ENCODE measurements at places on chromosomes 16 and 17.

DNA sequence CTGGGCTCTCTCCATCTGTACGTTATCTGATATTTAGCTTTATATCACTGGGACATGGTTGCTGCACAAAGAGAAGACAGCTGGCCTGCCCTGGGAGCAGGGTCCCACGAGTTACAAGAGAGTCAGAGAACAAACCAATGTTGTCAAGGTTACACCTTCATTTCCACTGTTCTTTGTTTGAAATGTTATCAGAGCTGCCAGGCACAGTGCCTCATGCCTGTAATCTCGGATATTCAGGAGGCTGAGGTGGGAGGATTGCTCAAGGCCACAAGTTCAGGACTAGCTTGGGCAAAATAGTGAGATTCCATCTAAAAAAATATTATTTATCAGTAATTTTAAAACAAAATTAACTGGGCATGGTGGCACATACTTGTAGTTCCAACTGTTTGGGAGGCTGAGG lies 34.6 kb downstream of the ATP6V0A1 start:
- H3K4me1 ChIP-seq, result no peaks in the 10 kb centered on the region
- H3K27ac ChIP-seq, result no peak overlapping the region
- peaks cover 6% of the 10 kb centered on the region for H3K36me3 ChIP-seq
- H3K27me3 ChIP-seq, result peaks cover 3% of the 10 kb centered on the region
- no peak overlapping the region for H3K4me3 ChIP-seq
- DNase-seq, result no peak

GRCh38 chr16:28585674-28586073 lies 11.2 kb downstream of the SULT1A2 start:
- no peaks in the 10 kb centered on the region for H3K4me1 ChIP-seq
- no peaks in the 10 kb centered on the region for H3K36me3 ChIP-seq
- DNase-seq, result no peak

DNA sequence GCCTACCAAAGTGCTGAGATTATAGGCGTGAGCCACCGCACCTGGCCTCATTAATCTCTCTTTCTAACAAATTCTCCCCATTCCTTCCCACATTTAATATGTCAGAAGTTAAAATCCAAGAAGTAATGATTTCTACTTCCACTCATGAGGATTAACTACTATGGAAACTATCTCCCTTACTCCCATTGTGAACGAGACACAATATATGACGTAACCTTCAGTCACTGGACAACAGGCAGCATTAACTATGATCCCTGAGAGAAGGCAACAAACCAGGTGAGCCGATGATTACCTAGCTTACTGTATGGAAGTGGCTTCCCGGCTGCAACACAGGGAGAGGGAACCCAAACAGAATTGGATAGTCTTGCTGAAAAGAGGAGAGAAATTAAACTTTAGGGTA lies 20.0 kb downstream of the GLG1 start:
- H3K4me3 ChIP-seq, result no peak overlapping the region
- H3K27me3 ChIP-seq, result no peaks in the 10 kb centered on the region
- DNase-seq, result no peak
- H3K4me1 ChIP-seq, result no peaks in the 10 kb centered on the region
- H3K36me3 ChIP-seq, result no peaks in the 10 kb centered on the region
- no peak overlapping the region for H3K27ac ChIP-seq

DNA sequence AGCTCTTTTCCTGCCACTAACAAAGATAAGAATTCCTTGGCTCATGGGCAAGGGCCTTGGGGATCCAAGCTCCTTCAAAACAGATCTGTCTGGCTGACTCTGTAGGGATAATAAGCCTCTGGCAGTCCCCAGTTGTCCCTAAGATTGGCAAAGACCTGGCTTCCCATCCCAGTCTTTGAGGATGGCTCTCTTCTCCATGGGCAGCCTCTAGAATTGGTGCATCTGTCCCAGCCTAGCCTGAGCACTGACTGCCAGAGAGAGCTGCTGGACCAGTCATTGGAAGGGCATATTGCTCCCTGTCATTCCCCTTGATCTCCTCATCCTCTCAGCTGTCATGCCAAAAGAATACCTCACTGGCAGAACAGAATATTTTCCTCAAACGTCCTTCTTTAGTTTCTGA lies 13.2 kb upstream of the CUEDC1 start:
- no peaks in the 10 kb centered on the region for H3K36me3 ChIP-seq
- no peaks in the 10 kb centered on the region for H3K27me3 ChIP-seq
- H3K27ac ChIP-seq, result no peak overlapping the region

DNA sequence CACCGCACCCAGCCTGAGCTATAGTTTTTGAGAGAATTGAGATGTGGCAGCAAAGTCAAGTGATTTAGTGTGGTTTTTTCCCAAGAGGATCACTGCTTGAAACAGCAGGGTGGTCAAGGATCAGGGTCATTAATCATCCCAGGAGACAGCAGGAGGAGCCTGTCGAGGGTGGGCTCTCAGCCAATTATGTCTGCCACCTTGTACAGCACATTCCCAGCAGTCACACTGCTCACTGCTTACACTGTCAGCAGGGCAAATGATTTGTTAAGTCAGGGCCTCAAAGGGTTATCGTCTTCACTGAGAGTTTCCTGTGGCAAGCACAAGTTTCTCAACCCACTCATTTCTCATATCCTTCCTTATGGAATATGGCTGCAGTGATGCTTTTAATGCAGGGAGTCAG lies 13.2 kb downstream of the B3GNT9 start:
- H3K27ac ChIP-seq, result no peak overlapping the region
- DNase-seq, result no peak
- H3K27me3 ChIP-seq, result no peaks in the 10 kb centered on the region
- peaks cover 5% of the 10 kb centered on the region for H3K36me3 ChIP-seq

GRCh38 chr16:29644973-29645693 lies 17.9 kb upstream of the SPN start:
- no peaks in the 10 kb centered on the region for H3K36me3 ChIP-seq
- peaks cover 3% of the 10 kb centered on the region for H3K27me3 ChIP-seq
- H3K27ac ChIP-seq, result no peak overlapping the region
- H3K4me3 ChIP-seq, result no peak overlapping the region

GRCh38 chr16:20398603-20399002 lies 5.9 kb downstream of the PDILT start:
- no peak for DNase-seq
- no peaks in the 10 kb centered on the region for H3K4me1 ChIP-seq
- no peaks in the 10 kb centered on the region for H3K27me3 ChIP-seq
- H3K36me3 ChIP-seq, result no peaks in the 10 kb centered on the region
- H3K4me3 ChIP-seq, result no peak overlapping the region

DNA sequence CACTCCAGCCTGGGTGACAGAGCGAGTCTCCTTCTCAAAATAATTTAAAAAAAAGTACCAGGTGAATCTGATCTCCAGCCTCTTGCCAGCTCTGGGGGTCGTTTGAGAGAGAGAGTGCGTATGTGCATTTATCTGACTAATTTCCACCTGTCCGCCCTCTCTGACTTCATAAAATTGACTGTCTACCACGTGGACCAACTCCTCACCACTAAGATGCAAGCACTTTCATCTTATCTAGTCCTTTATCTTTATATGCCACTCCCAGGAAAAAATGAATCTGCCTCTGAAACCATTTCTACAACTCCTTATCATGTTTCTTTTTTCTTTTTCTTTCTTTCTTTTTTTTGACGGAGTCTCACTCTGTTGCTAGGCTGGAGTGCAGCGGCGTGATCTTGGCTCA lies 55.8 kb downstream of the HS3ST3A1 start:
- H3K4me3 ChIP-seq, result no peak overlapping the region
- H3K27ac ChIP-seq, result no peak overlapping the region
- no peaks in the 10 kb centered on the region for H3K4me1 ChIP-seq
- DNase-seq, result no peak
- H3K36me3 ChIP-seq, result peaks cover 7% of the 10 kb centered on the region

DNA sequence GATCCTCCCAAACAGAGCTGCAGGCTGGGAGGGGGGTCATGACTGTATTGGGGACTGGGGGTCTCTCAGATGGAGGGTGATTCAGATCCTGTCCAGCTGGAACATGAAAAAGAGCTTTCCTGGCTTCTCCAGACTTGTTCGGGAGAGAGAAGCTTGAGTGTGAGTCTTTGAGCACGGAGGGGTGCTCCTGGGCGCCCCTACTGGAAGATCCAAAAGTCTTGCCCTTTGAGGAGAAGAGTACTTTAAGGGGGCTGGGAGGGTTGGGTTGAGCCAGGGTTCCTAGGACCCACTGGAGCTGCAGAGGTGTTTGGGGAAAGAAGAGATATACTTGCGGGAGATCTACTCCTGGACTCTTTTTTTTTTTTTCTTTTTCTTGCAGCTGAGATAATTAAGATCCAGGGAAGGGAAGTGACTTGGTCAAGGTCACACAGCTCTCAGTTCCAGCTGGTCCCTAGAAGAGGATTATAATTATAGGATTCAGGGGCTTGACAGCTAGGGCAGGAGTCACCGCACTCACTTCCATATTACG lies 8.4 kb downstream of the RARA start:
- DNase-seq, result peak; percentile 59
- H3K36me3 ChIP-seq, result no peaks in the 10 kb centered on the region
- H3K27ac ChIP-seq, result no peak overlapping the region
- peaks cover 42% of the 10 kb centered on the region for H3K4me1 ChIP-seq

- peaks cover 5% of the 10 kb centered on the region for H3K4me1 ChIP-seq
- H3K27me3 ChIP-seq, result peaks cover 9% of the 10 kb centered on the region
- no peak overlapping the region for H3K4me3 ChIP-seq
- H3K27ac ChIP-seq, result no peak overlapping the region
Measured at GRCh38 chr17:81561494-81561885, 9.3 kb upstream of the FAAP100 start.

DNA sequence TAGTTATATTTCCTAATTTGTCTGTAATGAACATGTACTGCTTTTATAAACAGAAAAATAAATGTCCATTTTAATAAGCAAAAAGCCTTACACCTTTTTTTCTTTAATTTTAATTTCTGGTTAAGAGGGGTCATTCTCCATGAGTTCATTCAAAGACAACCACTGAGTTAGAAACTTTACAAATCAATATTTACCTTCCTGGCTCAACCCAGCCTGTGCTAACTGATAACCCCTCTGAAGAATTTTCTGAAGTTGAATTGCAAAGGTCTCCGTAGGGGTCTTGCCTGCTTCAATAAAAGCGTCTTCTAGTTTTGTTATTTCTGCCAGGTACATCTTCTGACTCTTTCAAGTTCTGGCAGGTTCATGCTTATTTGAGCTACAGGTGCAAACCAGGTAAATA lies 440.4 kb upstream of the SALL1 start:
- H3K4me3 ChIP-seq, result no peak overlapping the region
- H3K36me3 ChIP-seq, result no peaks in the 10 kb centered on the region
- H3K27ac ChIP-seq, result no peak overlapping the region

DNA sequence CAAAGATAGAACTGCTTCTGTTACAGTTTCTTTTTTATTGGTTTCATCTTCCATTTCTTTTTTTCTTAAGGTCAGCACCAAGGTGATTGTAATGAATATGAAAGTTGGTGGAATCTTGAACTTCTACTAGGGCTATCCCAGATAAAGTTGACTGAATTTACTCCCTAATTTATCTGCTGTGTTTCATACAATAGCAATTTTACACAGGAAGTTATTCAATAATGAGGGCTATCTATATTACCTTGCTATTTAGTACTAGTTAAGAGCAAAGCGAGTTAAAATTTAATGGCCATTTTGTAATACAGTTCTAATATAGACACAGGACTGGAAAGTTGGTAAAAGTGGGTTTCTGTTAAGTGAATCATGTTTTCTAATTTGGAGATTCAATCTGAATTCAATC lies 24.1 kb downstream of the USP10 start:
- no peak overlapping the region for H3K4me3 ChIP-seq
- H3K4me1 ChIP-seq, result peaks cover 26% of the 10 kb centered on the region
- no peaks in the 10 kb centered on the region for H3K27me3 ChIP-seq
- H3K27ac ChIP-seq, result no peak overlapping the region
- no peak for DNase-seq
- no peaks in the 10 kb centered on the region for H3K36me3 ChIP-seq

- H3K4me1 ChIP-seq, result peaks cover 12% of the 10 kb centered on the region
- H3K4me3 ChIP-seq, result no peak overlapping the region
- DNase-seq, result no peak
- H3K27me3 ChIP-seq, result peaks cover 15% of the 10 kb centered on the region
Measured at GRCh38 chr17:5668557-5669138, 84.3 kb upstream of the NLRP1 start.

DNA sequence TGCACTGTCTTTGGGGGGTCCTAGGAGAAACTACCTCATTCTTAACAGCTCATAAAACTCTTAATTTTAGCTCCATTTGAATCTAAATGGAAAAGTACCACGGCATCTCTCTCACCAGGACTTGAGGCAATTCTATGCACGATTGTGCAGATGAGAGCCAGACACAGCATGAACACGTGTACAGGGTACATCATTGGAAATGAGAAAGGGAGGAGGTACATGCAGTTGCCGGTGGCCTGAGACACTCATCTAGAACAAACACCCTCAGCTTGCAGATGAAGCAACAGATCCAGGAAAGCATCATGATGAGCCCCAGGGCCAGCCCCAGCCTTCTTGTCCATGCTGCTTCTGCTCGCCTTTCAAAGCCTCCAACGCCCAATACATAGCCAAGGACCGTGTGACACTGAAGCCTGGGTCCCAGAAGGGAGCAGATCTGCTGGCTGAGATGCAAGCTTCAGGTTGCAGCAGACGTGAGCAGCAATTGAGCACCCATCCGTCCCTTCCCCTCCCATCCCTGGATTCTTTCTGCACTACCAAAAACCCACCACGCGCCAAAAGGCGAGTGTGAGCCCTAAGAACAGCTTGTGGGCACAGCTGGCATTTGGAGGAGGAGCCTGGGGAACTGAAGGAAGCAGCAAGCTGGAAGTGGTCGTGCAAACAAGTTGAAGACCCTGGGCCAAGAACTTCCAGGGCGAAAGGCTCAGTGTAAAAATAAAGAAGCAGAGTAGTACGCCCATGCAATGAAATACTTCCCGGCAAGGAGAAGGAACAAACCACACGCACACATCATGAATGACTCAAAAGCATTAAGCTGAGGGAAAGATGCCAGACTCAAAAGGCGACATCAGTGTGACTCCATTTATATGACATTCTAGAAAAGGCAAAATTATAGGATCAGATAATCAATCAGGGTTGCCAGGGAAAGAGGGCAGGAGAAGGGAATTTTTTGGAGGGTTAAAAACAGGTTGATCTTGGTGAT lies 7.3 kb upstream of the RCVRN start:
- no peak for DNase-seq
- no peak overlapping the region for H3K4me3 ChIP-seq
- no peaks in the 10 kb centered on the region for H3K4me1 ChIP-seq
- peaks cover 5% of the 10 kb centered on the region for H3K27me3 ChIP-seq
- no peak overlapping the region for H3K27ac ChIP-seq

- no peak overlapping the region for H3K4me3 ChIP-seq
- peaks cover 35% of the 10 kb centered on the region for H3K4me1 ChIP-seq
- peak overlapping the region; percentile 52 for H3K27ac ChIP-seq
- DNase-seq, result no peak
- H3K36me3 ChIP-seq, result no peaks in the 10 kb centered on the region
- H3K27me3 ChIP-seq, result peaks cover 15% of the 10 kb centered on the region
Measured at GRCh38 chr17:38461683-38462082, 33.4 kb downstream of the ARHGAP23 start.

Measured in glutamatergic neuron (in vitro differentiated cells).